ENCODE measurements at places on chromosomes 5 and 9.

DNA sequence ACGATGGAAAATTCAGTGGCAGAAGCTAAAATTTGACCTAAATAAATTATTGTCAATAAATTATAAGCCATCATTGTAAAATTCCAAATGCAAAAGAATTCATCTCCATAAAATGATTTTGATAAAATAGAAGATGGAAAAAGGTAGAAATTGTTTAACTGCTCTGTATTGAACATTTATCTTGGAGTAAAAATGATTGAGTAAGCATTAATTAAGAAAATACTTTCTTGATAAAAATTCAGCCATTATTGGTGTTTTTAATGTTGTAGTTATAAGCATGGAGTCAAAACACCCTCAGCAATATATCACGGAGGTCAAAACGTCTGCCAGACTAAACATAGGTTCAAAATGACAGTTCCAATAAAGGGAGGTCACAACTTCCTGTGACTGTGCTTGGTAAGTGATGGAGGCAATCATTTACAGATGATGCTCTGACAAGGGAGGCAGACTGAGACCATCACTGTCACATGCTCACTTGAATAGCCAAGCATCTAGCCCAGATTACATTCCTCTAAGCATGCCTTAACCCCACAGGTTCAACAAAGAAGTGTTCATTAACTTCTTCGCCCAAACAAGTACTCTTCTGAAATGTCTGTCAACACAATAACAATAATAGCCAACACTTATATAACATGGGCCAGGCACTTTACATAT lies 69.5 kb downstream of the SH3TC2 start:
- no peak for DNase-seq

GRCh38 chr5:175900157-175900556 lies 28.8 kb downstream of the CPLX2 start:
- no peak for DNase-seq

DNA sequence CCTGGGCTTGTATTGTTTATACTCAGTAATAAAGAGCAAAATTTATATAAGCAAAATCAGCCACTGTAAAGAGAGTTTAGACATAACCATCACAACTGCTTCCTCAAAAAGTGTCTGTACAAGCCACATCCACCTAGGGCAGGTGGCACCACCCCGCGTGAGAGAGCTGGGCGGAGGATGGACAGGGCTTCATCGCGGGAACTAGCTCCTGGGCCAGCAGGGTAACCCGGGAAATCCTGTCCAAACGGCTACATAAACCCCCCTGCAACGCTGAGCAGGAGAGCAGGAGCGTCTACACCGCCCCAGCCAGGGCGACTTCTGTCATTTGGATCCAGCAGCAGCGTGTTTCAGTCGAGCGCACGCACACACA lies 1.3 kb downstream of the SLC6A3 start:
- DNase-seq: no peak

GRCh38 chr9:19030899-19031298 lies 2.1 kb downstream of the SAXO1 start:
- DNase-seq: no peak

- no peak for DNase-seq
Measured at GRCh38 chr9:77743386-77743785, 95.3 kb upstream of the GNA14 start.

DNA sequence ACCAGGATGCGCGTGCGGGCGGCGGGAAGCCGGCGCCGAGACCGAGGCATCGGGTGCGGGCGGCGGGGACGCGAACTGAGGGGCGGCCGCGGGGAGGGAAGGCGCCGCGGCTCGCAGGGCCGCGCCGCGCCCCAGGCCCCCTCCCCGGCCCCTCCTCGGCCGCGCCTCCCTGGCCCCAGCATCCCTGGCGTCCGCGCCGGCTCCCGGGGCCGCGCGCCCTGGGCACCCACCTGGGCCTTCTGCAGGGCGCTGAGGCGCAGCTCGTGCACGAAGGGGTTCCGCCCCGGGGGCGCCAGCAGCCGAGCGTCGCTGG lies 324 bp downstream of the LPCAT1 start:
- no peak for DNase-seq

DNA sequence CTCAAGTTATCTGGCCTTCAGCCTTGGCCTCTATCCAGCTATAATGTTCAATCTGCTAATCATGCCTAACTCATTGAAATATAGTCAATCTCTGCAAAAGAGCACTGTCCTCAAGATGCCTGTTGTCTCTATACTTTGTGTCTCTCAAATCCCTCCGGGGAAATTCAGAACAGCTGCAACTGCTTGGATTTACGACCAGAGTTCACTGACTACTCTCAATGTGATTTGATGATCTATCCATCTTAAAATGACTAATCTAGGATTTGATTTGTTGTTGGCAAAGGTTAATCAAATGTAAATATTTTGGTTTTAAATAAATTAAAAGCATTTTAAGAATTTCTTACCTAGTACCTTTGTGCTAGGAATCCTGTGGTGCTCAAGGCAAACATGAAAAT lies 40.9 kb downstream of the SVEP1 start:
- DNase-seq: no peak

DNA sequence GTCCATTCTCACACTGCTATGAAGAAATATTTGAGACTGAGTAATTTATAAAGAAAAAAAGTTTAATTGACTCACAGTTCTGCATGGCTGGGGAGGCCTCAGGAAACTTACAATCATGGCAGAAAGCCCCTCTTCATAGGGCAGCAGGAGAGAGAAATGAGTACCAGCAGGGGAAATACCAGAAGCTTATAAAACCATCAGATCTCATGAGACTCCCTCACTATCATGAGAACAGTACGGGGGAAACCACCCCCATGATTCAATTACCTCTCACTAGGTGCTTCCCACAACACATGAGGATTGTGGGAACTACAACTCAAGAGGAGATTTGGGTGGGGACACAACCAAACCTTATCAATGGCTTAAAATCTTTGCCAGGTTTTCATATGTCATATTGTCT lies 20.3 kb upstream of the TENT4A start:
- no peak for DNase-seq

- DNase-seq: no peak
Measured at GRCh38 chr9:92721548-92721947, 43.1 kb downstream of the BICD2 start.

DNA sequence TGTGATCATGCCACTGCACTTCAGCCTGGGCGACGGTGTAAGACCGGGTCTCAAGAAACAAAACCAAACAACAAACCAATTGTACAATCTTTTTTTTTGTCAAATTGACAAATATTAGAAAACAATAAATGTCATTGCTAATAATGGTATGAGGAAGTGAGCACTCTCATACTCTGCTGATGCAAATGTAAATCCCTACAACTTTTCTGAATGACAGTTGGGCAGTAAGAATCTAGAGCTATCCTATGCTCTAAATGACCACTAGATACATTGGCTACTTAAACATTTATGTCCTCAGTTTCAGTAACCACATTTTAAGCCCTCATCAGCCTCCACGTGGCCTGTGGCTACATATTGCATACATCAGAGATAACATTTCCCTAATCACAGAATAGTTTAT lies 256.2 kb downstream of the FER start:
- no peak for DNase-seq

- no peak for DNase-seq
Measured at GRCh38 chr5:90161414-90161813, 248.1 kb downstream of the CETN3 start.

GRCh38 chr5:62937661-62938558 lies 359.3 kb downstream of the LRRC70 start:
- no peak for DNase-seq

- no peak for DNase-seq
Measured at GRCh38 chr5:69416180-69416579, 1.3 kb downstream of the MARVELD2 start.

DNA sequence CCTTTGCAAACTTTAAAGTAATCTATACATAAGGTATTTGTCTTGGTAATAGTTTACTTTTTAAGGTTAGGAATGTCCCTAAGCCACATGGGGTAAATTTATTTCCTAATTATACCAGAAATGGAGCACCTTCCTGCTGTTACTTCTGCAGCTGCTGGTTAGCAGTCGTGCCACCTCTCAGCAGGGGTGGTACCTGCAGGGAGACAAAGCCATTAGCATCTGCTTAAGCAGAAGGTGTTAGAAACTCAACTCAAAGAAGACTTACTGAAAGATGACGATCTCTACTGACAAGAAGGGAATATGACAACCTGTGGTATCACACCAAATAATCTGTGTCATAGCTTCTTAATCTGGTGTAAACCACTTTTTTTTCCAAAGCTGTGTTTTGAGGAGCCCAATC lies 173.7 kb downstream of the BRINP1 start:
- DNase-seq: no peak

- no peak for DNase-seq
Measured at GRCh38 chr9:95206143-95206542, 111.4 kb downstream of the FANCC start.

DNA sequence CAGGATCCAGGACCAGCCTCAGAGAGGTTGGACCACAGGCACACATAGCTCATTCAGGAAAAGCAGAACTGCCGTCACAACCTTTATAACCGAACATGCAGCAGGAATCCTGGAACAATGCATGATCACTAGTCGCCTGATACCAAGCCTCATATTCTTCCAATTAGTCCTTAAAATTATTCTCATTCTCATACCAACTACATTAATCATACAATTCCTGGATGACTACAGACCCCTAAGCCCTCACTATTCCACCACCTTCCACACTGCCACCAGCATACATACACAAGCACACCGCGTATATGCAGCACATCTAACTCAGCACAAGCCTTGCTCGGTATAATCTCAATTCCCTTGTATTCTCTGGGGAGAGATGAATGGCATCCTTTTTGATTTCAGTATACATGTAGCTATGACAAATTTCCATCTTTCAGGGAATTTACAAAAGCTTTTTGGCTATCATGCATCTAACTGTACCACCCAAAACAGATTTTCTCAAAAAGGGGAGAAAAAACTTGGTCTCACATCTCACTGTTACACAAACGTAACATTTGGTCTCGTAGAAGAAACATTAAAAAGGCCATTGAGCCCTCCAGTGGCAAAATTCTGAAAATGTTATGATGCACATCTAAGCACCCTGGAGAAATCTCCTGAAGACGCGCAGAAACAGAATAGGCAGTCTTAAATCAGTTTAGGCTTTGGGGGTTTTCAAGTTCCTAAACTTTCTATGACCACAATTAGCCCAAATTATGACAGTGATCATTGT lies 46.2 kb downstream of the MCTP1 start:
- DNase-seq: no peak

DNA sequence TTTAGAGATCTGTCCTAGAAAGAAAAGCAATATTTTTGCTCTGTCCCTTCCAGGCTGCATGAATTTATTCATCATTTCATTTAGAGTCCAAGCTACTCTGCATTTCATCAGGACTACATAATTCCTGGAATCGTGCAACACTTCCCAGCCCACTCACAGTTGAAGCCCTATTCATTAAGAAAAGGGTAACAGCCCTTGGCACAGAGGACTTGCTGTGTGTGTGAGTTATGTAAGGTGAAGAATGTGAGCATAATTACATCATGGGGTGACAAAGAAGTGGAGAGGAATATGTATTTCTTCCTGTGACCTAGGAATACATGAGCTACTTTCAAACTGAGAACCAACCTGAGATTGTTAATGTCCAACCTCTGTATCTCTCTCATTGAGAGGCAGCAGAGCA lies 317.4 kb downstream of the ARHGEF28 start:
- DNase-seq: no peak

- no peak for DNase-seq
Measured at GRCh38 chr9:126295516-126295915, 31.1 kb upstream of the MVB12B start.

GRCh38 chr5:4018007-4018406 lies 422.4 kb downstream of the IRX1 start:
- no peak for DNase-seq

- no peak for DNase-seq
Measured at GRCh38 chr9:113317777-113318176, 14.6 kb upstream of the RNF183 start.

- no peak for DNase-seq
Measured at GRCh38 chr5:90921418-90921973, 362.9 kb downstream of the ADGRV1 start.

DNA sequence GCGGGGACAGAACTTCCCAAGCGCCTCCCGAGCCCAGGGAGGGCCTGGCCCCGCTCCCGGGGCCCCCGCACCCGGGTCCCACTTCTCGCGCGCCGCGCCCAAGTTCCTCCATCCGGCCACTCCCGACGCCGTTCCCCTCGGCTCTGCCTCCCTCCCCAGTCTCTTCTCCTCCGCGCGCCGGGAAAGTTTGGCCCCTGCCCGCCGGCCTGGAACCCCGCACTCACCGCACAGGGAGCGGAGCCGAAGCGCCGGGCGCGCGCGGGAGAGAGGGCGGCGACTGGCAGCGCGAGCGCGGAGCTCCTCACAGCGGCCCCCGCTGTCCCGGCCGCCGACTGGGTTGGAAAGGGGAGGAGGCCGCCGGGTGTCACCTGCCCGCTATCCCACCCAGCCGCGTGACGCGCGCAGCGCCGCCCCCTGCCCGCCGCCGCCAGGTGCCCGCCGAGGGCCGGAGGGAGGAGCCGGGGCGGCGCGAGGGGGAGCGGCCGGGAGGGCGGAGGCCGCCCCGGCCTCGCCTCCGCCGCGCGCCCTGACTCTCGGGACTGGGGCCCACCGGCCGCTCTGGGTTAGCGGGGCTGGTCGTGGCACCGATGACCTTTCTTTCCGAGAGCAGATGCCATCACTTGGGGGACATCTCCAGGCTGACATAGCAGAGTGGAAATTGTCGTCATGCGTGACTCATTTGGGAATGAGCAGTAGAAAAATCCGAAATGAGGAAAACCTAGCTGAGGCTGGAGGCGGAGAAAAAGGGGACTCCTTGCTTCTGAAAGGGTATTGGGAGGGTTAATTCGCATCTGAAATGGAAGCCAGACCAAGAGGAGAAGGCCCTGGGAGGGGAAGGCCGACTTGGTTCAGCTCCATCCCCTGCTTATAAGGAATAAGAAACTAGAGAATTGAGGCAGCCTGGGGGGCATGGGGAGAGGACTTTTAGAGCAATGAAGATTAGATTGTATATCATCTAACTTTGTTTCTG lies at the start of gene ELOVL7:
Gene ELOVL7 (minus strand): TSS at position 334 of the 970 bp plus-strand sequence. CDS start 56,872 bp downstream, outside the sequence.
- peak; percentile 1 for DNase-seq

DNA sequence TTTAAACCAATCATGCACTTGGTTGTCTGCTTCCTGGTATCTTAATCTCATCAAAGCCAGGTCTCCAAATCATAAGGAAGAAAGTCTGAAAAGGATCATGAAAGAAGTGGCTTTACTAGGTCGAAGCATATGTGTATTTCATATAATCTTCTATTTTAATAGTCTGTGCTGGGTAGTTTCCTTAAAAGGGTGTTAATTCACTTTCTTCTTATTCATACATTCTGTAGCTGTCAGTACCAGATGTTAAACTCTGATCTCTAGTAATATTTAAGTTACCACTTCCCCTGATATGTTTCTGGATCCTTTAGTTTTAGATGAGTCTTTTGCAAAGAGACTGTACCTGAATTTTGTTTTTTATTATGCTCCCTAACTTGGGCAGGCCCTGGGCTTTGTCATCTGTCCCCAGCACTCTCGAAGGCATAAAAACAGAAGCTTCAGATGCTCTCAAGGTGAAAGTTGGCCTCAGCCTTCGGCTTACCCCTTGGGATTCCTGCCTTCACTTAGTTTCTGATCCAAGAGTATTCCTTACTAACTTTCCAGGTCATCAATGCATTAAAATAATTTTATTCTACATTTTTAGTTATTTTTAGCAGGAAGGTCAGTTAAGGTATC lies 15.0 kb upstream of the LNPEP start:
- no peak for DNase-seq

Data from stimulated activated CD8-positive, alpha-beta memory T cell treated with anti-CD3 and anti-CD28 coated beads, Interleukin-15, amount 100 ng/mL, for 4 hours (primary cell).